ENCODE measurements at places on chromosomes 1 and 21.

GRCh38 chr1:154441241-154441888 is 36.2 kb downstream of the IL6R start:
- no peak for DNase-seq

DNA sequence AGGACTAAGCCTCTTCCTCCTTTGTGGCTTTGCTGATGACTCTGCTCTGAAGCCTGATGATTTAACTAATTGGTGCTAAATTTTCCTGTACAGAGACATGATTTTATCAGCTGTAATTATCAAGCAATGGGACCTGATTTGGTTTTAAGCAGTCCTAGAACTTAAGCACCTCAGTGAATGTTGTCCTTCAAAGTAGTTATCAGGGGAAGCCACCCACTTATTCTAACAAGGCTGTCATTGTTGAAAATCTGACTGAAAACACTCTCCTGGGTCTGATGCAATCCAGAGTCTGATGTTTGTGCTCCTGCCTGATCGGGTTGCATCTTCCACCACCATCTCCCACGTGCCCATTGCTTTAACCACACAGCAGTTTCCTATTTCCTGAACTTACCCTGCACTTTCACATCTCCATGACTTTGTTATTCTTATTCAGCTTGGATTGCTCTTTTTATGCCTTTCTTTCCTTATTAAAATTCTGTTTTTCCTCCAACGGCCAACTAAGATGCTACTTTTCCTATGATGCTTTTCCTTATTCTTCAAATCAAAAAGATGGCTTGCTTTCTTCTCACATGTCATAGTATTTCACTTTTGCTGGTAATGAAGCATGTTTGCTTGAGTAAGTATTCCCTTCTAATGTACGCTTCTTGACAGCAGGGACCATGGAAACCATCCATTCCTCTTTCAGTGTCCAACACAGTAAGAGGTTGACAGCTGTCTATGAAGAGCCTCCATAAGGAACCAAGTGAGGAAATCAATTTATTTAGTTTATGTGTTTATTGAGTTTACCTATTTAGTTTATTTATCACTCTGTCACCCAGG is 55.0 kb downstream of the S1PR1 start:
- DNase-seq, result peak; percentile 37

DNA sequence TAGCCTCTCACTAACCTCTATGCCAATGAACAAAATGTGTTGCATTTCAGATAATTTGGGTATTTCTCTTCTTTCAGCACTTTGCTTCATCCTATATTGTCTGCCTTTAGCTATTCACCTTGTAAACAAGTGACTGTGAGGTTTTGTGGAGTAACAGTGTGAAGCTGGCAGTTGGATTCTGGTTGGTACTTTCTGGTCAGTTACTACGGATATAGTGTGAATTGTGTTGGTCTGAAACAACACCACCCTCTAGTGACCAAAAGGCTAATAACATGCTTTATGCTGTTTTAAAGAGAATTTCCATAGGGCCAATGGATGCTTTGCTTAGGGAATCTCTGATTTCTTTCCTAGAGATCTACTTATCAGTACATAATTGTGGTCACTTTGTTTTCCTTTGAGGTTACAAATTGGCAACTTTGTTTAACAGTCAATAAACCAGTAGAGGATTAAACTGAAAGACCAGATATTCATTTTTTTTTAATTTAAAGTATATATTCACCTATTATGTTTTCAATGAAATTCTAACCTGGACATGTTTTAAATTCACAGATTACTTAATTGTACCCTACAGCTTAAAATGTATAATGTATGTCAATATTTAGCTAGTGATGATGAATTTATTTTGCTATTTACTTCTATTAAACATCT is 2.5 kb upstream of the PTGER3 start:
- peak; percentile 72 for DNase-seq

- no peak for DNase-seq
Observed at GRCh38 chr21:36068748-36069398, 951 bp upstream of the CBR1 start.

DNA sequence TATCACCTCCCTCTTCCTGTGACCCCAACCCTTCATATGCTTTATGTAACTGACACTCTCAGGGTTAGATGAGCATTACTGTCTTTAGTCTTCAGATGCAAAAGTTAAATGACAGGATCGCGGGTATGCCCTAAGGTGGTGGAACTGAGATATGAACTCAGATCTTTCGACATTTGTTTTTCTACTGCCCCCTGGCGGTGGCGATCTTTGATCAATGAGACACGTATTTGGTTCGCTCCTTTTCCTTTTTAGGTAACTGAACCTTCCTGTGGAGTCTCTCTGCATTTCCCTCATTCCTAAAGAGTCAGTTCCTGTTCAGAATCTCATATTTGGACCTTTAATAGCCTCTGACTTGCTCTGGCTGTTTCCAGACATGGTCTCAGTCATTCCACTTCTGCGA is 47.8 kb upstream of the ZP4 start:
- no peak for DNase-seq

- DNase-seq, result peak; percentile 76
Observed at GRCh38 chr1:111990878-111991718, 1.6 kb upstream of the KCND3 start.

- DNase-seq, result no peak
Observed at GRCh38 chr1:55861676-55862340, 646.6 kb upstream of the USP24 start.

DNA sequence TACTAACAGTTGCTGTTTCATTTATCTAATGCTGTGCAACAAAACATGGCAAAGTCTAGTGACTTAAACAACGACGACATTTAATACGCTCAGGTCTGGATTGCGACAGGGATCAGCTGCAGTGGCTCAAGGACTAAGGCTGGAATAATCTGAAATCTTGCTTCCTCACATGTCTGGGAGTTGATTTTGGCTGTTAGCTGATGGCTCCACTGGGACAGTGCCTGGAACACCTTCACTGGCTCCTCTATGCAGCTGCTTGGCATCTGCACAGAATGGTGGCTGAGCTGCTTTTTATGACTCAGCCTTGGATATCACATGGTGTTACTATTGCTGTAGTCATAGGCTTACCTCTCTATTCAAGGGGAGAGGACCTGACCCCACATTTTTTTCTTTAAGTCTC is 24.0 kb upstream of the BTG3 start:
- DNase-seq, result no peak

- DNase-seq, result no peak
Observed at GRCh38 chr1:174408146-174408545, 39.6 kb upstream of the GPR52 start.

- DNase-seq, result no peak
Observed at GRCh38 chr1:101131239-101131843, 105.5 kb upstream of the S1PR1 start.

GRCh38 chr1:181018901-181019681 is 3.6 kb downstream of the STX6 start:
- no peak for DNase-seq

- DNase-seq, result no peak
Observed at GRCh38 chr1:112954945-112955772, 837 bp downstream of the SLC16A1 start.

DNA sequence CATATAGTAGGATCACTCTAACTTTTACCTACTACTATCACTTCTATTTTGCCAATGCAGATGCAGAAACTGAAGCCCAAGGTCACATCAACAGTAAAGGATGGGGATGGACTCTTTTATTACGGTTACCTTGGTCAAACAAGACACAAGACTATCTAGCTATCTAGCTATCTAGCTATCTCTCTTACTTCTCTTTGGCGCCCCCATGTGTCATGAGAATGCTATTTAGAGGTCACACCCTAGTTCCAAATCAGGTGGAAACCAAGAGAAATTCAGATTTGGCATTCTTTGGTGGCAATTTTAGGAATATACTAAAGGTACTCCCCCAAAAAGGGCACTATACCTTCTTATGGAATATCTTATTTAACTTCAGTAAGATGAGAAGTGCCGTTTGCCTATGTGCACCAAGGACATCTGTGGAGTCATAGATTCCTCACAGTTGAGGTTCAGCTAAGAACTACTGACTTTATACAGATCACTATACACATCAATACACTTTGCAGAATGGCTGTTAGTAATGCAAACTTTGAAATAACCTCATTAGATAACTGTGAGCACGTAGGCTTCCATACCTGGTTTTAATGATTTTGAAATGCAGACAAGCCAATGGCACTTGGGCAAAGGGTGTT is 6.7 kb downstream of the ZNF648 start:
- DNase-seq, result no peak

GRCh38 chr1:180353945-180354344 is 123.9 kb downstream of the LHX4 start:
- DNase-seq, result peak; percentile 58

GRCh38 chr21:34582506-34583150 is 32.3 kb downstream of the RCAN1 start:
- peak; percentile 21 for DNase-seq

- no peak for DNase-seq
Observed at GRCh38 chr21:45864436-45864835, 117.1 kb upstream of the COL6A1 start.

DNA sequence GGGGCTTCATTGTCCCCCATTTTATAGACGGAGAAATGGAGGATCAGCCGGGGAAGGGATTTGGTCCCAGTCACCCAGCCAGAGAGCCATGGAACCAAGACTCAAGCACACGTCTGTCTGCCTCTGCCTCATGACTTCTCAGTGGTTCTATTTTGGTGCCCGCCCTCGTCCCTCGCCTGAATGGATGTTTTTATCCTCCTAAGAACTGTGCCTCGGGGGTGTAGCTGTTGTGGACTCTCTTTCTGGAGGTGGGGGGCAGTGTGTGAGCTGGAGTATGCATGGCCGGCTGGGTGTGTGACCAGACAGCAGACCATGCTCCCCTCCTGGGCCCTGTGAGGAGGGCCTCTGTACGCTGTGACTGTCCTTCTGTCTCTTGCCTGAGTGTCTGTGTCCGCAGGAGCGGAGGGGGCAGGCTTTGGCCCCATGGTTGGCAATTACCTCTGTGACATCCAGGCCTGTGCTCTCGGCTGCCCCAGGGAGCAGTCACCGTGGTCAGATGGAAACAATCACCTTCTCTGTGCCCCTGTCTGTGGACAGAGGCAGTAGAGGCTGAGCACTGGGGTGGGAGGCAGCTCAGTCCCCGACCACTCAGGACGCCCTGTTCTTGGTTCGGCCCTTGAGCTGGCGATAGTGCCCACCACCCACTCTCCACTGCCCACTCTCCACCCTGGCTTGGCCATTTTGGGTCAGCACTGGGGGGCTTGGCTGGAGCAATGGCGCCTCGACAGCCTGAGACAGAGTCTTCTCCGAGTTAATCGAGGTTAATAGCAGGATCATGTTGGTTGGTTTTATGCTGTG is 20.4 kb downstream of the WNT4 start:
- DNase-seq, result no peak

DNA sequence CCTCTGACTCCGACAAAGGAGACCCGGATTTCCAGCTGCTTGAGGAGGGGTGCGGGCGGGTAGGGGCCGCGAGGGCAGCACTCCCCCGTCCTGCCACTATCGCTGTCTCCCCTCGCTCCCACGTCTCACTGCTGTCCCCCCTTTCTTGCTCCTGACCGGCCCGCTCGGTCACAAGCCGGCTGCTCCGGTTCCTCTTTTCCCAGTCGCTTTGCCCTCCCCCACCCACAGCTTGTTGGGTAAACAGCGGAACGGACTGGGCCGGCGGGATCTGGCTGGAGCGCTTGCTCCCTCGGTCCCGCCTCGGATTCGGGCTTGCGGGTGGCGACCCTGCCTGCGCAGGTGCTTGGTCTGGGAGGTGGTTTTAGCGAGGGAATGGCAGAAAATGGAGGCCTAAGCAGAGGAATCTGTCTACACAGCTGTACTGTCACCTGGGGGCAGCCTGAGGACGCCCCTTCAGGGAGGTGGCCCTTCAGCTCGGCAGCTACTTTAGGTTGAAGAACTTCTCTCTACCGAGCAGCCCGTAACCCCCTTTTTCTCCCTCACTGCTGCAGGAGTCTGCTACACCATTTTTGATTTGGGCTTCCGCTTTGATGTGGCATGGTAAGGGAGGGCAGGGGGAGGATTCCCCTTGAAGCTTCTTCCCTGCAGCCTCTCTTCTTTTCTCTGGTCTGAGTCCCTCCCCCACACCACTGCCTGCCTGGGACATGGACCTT is 645 bp downstream of the ATP6V0B start:
- no peak for DNase-seq

DNA sequence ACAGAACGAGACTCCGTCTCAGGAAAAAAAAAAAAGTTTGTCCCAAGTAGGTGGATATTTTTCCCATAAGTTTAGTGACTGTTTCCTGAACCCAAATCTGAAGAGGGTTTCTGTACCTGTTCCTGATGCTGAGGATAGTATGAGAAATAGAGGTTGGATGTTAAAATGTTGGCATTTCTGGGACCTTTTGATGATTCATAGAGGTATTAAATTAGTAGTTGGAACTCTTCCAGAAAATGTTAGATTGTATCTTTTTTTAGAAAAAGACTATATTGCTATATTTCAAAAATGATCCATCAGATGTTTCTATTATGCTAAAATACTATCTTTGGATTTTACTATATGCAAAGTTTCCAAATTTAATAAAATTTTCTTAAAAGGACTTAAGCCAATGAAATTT is 2.9 kb upstream of the CENPL start:
- no peak for DNase-seq

DNA sequence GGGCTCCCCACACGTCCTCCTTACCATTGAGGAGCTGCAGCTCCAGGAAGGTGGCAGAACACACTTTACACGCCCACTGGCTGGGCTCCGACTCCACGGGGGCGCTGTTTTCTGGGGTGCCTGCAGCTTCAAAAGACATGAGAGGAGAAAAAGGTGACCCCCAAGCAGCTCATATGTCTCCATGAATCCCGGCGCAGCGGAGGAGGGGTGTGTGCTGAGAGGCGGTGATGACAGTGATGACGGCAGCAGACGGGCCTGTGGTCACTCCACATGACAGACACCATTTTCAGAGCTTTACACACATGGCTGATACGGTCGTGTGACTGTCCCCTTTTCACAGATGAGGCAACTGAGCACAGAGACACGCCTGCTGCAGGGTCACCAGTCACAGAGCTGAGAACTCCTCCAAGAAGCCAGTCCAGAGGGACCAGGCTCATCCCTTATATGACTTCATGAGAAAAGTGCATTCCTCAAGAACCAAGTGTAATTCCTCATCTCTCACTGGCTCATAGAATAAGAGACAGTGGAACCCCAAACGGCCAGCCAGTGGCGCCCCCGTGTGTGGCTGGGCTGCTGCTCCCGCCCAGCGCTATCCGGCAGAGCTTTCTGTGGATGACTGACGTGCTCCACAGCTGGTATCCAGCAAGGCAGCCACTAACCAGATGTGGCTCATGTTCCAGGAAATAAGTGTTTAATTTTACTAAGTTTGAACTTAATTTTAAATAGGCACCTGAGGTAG is 31.9 kb downstream of the PRDM15 start:
- DNase-seq, result no peak

DNA sequence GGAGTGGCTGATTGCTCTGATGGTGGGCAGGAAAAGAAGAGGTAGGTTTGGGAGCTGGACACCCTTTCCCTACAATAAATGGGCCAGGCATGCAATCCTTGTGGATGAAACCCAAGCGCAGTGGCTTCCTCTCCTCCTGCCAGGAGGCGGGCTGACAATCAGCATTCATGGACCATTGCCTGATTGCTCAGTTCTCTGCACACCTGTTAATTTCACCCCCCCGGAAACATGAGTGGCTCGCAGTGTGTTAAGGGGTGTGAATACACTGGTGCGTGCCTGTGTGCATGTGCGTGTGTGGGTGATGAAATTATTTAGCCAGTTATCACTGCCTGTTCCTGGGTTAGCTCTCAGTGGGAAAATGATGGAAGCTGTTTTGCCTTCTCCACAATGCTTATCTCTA is 310.7 kb downstream of the PCP4 start:
- DNase-seq, result no peak
